ENCODE measurements at places on chromosomes 1 and 21. TPM values are rescaled to one million over a fixed set of nuclear protein-coding genes. Genes with fewer than 3 reads are reported as not detected.

The TP53BP2 gene
- 25.3 TPM for total RNA-seq

The SAMD11 gene
- total RNA-seq: 16.9 TPM

The ETV3L gene
- not detected for total RNA-seq

The GUCA2A gene
- not detected for total RNA-seq

The SUSD4 gene
- total RNA-seq: 1.1 TPM

The GBP6 gene
- not detected for total RNA-seq

All from A549 treated with GW870086 at 1 μM for 4 hours (cell line).